Activated gamma-delta T cell treated with Interleukin-2 at 50 U/mL for 16 hours (primary cell): ENCODE measurements at places on chromosomes 3 and 15.

- DNase-seq: no peak
Measured at GRCh38 chr3:124640635-124641306, 89.5 kb upstream of the UMPS start.

- no peak for DNase-seq
Measured at GRCh38 chr15:81419332-81419943, 45.4 kb upstream of the TMC3 start.

DNA sequence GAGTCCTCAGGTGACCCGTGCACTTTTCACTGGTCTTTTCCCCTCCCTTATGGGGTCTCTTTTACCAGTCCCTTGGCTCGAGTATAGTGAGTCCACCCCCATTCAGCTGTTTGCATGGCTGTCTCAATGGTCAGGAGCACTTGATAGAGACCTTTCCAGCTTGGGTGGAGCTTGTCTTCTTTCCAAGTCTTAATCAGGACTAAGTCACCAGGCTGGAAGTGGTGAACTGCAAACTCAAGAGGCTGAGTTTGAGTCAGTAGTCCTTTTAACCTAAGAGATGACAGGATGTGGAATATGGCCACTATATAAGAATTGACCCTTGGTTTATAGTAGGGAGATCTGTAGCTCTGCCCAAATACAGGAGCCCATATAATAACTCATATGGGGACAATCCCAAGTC, 279.7 kb downstream of the PYDC2 start:
- no peak for DNase-seq

DNA sequence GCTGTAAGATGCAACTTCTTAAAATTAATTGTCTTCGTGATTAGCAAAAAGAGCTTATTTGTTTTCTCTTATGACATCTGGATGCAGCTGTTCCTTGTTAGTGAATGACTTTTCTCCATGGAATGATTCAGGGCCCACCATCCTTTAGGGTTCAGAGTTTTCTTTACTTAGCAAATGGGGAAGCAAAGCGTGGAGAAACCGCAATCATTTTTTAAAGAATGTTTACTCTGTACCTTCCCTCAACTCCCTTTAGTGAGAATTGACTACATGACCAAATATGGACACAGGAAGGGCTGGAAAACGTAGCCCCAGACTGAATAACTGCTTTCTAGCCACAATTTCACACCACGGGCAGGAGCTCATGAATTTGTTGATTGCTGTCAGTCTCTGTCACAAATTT, 130.1 kb downstream of the EDEM1 start:
- DNase-seq: no peak

DNA sequence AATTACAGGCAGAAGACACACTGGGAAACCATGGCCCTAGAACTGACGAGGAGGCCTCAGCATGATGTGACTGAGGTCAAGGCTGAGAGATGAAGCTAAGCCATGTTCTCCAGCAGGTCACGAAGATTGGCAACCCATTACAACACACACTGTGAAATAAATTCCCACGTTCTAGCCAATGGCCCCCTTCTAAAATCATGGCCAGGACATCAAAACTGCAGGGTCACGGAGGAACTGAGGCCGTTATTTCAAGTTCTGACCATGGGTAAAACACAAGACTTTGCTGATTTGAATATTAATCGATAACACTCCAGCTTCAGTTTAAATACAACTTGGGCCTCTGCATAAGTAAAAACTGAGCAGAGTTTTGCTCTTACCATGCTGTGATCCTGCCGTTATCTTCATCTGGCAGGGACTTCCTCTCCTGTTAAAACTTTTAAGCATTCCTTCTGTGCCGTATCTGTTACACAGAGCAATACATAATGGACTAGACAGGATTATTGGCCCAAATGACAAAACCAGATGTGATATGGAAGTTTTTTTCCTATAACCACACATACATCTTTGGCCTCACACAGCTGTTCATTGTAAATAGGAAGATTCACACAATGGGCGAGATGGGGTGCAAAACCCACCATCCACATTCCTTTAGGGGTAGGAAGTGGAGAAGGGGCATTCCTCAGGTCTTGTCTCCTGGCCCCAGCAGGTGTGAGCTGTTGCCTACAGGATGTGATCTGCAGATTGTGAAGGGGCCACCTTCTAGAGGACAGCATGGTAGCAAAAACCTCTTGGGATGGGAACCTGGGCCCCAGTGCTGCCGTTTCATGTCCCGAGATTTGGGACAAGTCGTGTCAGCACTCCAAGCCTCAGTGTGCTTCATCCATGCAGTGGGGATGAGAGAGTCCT, 207.4 kb downstream of the OPA1 start:
- no peak for DNase-seq

- DNase-seq: no peak
Measured at GRCh38 chr15:76868740-76869139, 36.4 kb downstream of the SCAPER start.

DNA sequence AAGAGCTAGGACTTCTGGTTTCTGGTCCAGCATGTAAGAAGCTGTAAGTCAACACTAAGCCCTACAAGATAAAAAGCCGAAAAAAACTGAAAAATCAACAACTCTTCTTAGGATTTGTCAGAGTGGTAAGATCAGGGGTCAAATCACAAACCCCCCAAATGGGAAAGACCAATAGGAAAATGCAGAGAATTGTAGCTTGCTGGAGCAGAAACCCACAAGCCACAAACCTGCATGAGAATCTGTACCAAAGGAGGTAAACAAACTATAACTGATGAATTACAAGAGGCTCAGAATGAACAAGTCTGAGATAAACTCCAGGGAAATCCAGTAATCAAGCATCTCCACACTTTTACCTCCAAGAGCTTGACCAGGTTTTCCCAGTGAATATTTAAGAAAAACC, 36.0 kb downstream of the RFX7 start:
- no peak for DNase-seq

GRCh38 chr15:33369941-33370622, 59.3 kb downstream of the RYR3 start:
- DNase-seq: no peak

- DNase-seq: no peak
Measured at GRCh38 chr3:15815696-15816095, 17.9 kb upstream of the ANKRD28 start.

DNA sequence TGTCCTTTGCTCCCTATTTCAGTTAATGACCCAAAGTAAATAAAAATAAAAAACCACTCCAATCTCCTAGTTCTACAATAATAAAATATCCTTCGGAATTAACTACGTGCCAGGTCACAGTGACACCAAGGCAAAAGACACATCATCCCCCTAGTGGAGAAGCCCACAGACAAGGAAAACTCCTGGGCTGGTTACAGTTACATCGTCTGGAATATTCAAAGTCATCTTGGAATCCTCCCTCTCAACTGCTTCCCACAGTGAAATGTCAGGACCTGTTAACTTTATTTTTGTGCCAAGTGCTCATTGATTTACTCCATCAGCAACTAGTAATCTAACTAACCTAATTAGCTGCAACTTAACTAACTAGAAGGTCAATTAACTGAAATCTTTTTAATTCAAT, 349.3 kb downstream of the MAGI1 start:
- no peak for DNase-seq

GRCh38 chr3:45205126-45205525, 21.0 kb downstream of the TMEM158 start:
- DNase-seq: no peak

- DNase-seq: no peak
Measured at GRCh38 chr3:186502138-186502948, 41.8 kb downstream of the CRYGS start.
